Stimulated activated CD4-positive, alpha-beta T cell treated with anti-CD3 and anti-CD28 coated beads, Interleukin-4, amount 100 ng/mL, for 24 hours (primary cell): ENCODE measurements at places on chromosomes 12 and 14.
A peak's percentile ranks its signal among the peaks of the same experiment; 100 is the strongest.

DNA sequence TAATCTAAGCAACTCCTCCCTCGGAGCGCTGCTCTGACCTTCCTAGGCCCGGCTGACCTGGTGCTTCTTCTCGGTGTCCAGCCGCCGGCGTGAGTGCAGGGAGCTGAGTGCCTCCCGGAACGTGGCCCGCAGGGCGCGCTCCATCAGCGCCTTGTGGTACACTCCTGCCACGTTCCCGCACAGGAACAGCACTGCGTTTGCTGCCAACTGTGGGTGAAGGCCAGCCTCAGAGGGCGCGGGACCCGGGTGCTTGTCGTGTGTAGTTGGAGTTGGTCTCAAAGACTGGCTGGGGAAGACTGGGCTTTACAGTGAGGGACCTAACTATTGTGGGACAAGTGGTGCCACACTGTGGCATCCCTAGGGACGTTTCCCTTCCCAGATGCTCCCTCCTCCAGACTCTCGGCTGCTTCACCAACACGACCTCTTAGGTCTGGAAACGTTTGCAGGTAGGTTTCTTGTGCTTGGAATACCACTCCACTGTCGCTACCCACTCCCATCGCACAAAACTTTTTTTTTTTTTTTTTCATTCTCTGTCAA lies 3.1 kb downstream of the ADCY4 start:
- no peak for DNase-seq

DNA sequence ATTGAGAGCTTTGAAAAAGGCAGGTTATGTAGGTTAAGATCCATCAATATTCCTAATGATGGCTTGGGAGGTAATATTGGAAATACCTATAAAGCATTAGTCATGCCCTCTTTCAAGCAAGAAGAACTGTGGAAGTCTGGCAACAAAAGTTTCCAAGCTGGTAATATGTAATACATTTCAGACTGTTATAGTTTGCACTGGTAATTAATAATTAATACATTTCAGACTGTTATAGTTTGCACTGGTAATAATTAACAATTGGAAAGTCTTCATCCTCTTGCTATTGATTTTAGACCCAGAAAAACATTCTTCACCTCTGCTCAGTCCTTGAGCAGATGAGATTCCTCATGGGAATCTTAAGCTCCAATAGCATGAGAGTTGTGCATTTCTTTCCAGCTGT lies 29.0 kb upstream of the WDR89 start:
- no peak for DNase-seq

GRCh38 chr12:105980533-105980932 lies 158.2 kb downstream of the NUAK1 start:
- no peak for DNase-seq

DNA sequence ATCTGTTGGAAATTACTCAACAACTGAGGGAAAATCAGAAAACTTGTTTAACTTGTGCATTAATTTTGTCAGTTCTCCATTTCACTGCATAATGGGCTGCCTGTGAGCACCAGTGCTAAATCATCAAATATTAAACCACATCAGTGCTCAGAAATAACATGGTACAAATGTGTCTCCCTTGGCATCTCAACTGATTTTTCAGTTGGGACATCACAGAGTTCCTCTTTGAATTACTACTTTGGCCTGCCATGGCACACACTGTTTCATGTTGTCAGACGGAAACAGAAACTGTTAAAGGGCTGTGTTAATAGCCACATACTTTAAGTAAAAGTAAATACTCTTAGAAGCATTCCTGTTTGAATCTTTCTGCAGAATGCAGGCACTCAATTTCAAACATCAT lies 42.1 kb upstream of the STRN3 start:
- DNase-seq = no peak

DNA sequence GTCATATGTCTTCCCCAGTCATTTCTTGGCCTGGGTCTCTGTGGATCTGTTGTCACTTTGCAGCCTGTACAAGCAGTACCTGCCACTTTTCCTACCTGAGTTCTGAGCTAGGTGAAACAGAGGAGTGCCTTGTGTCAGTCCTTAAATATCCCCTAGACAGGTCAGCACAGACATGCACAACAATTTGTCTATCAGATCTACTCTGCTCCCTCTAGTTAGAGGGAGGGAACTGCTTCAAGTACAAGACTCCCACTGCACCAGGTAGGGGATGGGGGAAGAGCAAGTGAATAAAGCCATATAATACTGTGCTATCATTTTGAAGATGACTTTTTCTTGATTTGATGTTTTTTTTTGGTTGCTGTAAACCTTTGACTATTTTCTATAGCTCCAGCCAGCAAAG lies 39.4 kb downstream of the MIPOL1 start:
- DNase-seq = no peak

GRCh38 chr12:131006036-131006735 lies 52.5 kb downstream of the ADGRD1 start:
- no peak for DNase-seq

GRCh38 chr14:71698673-71699072 lies 233.6 kb upstream of the RGS6 start:
- no peak for DNase-seq

- peak; percentile 35 for DNase-seq
Measured at GRCh38 chr14:97299661-97300060, 502.5 kb downstream of the VRK1 start.

GRCh38 chr12:12811343-12811742 lies 1.8 kb upstream of the DDX47 start:
- DNase-seq = no peak

DNA sequence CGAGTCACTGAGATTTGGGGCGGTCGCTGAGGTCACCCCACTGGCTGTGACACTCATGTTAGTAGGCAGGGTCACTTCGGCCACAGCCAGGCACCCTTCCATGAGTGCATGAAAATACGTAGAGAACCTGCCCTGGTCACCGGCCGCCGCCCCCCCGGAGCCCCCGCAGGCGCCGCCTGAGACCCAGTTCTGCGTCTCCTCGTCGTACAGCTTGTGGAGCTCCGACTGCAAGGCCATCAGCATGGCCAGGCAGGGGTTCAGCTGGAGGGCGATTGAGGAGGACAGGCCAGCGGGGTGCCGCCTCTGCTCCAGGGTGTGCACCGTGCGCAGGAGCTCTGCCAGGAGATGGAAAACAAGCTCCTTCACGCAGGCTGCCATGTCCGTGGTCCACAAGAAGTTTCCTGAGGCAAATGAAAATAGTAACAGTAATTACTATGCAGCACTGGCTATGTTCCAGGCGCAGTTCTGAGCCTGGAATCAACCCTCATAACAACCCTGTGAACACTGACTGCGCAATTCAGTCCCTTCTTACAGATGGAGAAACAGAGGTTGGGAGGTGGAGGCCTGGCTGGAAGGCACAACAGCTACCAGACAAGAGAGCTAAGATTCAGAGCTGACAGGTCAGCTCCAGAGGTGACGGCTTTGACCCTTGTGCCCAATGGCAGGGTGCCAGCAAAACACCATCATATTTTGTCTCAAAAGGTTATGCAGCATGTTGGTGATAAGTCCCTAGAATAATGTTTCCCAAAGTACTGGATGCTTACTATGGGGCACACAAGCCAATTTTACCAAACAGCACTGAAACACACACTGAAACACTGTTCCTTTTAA lies 59.9 kb downstream of the TRAFD1 start:
- no peak for DNase-seq

GRCh38 chr12:68932128-68932960 lies 627 bp downstream of the CPM start:
- no peak for DNase-seq

DNA sequence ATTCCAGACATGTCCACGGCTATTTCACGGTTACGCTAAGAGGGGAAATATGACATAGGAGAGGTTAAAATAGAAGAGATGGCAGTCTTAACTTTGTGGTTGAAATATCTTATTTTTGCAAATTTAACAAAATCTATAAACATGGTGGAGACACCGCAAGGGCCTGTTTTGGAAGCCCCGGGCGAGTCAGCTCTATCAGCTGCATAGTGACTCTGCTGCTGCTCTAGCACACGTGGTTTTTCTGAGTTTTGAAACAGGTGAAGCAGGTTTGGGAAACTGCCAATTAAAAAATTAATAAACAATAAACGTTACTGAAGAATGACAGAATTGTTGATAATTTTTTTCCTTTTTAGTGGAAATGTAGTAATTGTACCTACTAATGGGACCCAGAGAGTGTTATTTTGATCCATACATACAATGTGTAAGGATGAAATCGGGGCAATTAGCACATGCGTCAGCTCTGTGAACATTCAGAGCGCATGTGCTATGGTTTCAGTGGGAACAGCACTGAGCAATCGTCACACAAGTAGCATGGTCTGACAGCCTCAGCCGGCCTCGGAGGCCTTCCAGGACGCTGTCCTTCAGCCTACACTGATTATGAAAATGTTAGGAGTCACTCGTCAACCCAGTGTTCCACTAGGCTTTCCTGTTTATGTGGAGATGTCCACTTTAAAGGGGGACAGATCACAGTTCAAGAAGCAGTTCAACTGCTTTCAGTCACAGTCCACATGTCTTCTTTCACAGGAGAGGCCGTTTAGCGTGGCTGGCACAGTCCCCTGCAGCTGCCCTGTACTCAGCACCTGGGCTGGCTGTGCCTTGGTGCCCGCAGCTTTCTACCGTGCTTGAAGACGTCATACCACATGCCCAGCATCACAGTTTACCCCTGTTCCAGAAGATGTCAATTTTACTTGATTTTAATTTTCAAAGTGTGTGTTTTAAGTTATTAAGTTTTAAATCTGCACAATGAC lies 51.8 kb downstream of the MOK start:
- no peak for DNase-seq

GRCh38 chr14:75417674-75418073 lies 10.1 kb upstream of the JDP2 start:
- no peak for DNase-seq

- DNase-seq = no peak
Measured at GRCh38 chr14:77266336-77266735, 4.7 kb downstream of the NGB start.

GRCh38 chr12:2334271-2334670 lies 281.5 kb downstream of the CACNA1C start:
- no peak for DNase-seq

GRCh38 chr12:116150001-116150400 lies 127.5 kb downstream of the MED13L start:
- DNase-seq = no peak

DNA sequence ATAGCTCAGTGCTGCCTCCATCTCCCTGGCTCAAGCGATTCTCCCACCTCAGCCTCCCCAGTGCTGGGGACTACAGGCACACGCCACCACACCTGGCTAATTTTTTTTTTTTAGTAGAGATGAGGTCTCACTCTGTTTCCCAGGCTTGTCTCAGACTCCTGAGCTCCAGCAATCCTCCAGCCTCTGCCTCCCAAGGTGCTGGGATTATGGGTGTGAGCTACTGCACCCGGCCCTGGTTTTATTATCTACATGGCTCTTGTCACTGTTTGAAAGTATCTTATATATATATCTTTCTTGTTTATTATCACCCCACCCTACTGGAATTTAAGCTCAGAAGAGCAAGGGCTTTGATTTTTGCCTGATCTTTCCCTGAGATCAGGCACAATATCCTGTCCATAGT lies 7.6 kb upstream of the TMED10 start:
- no peak for DNase-seq

DNA sequence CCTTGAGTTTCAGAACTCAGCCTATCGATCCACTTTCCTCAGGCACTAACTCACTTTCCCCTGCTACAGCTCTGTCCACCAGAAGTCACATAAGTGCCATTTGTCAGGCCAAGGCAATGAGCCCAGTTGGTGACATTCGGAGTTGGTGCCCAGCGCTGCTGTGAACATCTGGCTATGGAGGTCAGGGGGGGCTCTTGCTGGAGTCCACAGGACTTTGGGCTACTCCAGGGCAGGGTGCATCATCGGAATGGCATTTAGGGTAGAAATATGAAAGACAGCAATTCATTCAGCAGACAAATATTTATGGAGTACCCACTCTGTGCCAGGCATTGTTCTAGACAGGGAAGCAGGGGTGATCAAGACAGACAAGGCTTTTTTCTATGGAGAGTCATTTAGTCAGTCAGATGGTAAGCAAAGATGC lies 1.5 kb upstream of the PPP1CC start:
- DNase-seq = no peak

DNA sequence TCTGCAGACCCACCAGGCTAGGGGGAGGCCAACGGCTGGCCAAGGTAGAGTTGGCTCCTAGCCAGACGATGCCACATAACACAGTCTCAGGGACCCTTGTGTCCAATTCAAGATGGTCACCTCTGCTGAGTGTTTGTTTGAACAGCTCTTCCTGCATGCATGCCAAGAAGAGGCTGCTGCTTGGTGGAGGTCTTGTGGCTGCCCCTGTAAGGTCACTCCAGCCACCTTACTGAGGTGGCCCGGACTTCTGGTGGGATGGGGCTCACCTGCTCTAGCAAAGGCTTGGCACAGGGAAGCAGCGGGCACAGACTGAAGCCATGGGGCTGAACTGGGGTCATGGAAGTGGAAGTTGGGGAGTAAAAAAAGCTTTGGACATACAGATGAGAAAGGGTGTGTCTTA lies 210.3 kb downstream of the GLT1D1 start:
- no peak for DNase-seq

DNA sequence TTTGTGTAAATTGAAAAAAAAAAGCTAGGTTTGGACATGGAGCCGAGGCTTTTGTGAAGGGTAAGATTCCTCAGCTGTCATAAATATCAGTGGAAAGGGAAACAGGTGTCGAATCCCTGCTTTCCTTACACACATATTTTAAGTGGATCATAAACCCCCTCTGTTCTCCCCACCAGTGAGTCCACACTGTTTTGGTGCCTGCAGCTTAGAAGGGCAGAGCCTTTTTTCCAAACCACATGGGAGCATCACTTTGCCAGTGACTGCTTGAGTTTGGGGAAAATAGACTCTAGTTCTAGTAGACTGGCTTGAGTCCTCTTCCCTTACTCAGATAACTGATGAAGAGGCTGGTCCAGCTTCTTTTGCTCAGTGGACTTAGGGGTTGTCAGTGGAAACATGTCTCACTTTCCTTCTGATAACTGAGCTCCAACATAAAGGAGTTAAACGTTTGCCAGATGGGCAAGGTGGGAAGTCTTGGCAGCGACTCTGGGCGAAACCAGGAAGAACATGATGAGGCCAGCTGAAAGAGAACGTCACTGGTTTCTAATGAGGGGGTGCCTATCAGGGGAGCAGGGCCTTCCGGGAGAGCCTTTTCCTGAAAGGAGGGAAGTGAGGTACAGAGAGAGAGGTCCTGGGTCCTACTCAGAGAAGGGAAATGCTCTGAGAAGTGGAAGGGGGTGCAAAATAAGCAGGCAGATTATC lies 168.1 kb upstream of the PARP11 start:
- no peak for DNase-seq

GRCh38 chr12:47105914-47106674 lies 26.3 kb upstream of the AMIGO2 start:
- DNase-seq = no peak

GRCh38 chr14:81818271-81818670 lies 284.6 kb upstream of the SEL1L start:
- DNase-seq = no peak

- DNase-seq = no peak
Measured at GRCh38 chr14:71248194-71248593, 340.9 kb downstream of the PCNX1 start.
